ENCODE measurements at places on chromosomes 2 and 18. TPM values are rescaled to one million over a fixed set of nuclear protein-coding genes. Genes with fewer than 3 reads are reported as not detected.

Gene USP37
- 10.2 TPM for total RNA-seq

Gene CYP1B1
- 92.9 TPM for total RNA-seq

Gene C2orf66
- 0.59 TPM for total RNA-seq

Gene GNAL
- total RNA-seq: 0.20 TPM

Gene FAM124B
- total RNA-seq: 0.33 TPM

Gene PREB
- total RNA-seq: 43.3 TPM

All from smooth muscle cell of the pulmonary artery (primary cell).